ENCODE measurements at places on chromosomes 5 and 9.

DNA sequence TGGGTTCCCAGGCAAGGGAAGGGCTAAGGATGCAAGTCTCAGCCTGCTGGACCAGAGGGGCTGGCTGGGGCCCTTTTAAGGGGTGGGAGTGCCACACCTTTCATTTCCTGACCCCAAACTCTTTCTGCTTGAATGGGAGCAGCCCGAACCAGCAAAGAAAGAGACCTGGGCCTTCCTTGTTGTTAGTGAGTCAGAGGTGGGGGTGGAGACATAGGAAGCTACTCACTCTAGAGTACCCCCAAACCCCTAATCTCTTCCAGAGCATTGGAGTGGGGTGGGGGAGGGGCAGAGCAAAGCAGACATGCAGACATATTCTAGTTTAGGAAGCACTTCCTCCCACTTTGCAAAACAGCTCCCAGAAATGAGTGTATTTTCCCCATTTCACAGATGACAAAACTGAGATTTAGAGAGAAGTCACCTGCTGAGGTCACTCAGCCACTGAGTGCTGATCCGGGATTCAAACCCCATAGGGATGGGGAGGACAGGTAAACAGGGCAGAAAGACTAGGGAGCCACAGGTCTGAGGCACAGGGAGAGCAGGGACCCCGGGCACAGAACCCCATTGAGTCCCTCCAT is 6.0 kb upstream of the AQP3 start:
- DNase-seq, result no peak

DNA sequence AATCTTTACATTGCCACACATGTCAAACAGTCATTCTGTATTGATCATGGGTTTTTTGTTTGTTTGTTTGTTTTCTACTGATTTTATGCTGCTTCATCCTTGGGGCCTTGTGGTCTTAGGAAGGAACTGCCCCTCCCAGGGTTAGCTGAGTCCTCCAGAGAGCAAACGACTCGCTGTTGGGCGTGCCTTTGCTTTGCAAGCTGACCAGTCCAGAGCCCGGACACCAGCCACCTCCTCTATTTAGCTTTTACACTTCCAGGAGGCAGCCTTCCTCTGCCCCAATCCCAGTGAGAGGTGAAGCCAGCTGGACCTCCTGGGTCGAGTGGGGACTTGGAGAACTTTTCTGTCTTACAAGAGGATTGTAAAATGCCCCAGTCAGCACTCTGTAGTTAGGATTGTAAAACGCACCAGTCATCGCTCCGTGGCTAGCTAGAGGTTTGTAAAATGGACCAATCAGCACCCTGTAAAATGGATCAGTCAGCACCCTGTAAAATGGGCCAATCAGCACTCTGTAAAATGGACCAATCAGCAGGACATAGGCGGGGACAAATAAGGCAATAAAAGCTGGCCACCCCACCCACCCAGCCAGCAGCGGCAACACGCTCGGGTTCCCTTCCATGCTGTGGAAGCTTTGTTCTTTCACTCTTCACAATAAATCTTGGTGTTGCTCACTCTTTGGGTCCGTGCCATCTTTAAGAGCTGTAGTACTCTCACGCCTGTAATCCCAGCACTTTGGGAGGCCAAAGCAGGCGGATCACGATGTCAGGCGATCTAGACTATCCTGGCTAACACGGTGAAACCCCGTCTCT is 154.4 kb downstream of the ERCC6L2 start:
- DNase-seq, result no peak

GRCh38 chr5:143484601-143485000 is 81.1 kb upstream of the NR3C1 start:
- DNase-seq, result no peak

DNA sequence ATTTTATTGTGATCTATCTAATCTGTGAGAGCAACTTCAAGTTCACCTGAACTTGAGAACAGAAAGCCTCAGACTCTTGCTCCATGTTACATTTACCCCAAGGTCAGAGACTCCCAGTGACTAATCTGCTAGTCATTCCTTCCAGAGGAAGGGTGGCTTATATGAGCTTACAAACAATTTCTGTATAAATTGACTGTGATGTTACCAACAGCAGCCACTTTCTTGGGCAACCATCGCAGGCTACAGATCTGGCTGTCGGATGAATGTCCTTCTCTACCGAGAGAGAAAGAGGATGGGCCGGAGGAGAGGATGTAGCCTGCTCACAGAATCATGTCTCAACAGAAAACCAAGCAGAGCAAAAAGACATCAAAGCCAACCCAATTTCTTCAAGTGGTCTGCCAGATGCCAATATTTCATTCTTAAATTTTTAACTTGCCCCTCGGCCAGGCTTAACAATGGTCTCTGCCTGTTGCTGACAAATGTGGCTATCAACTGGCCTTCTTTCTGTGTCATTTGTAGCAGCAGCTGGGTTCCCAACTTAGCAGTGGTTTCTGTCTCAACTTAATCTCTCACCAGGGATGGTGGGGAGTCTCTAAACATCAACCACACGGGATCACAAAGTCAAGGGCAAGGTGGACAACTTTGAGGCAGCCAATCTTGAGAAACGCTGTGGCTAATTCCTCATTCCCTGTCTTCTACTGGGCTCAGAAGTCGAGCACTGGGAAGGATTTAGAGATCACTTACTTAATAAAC is 81.3 kb downstream of the RAPGEF1 start:
- no peak for DNase-seq

GRCh38 chr5:180990882-180991242 is 2.2 kb downstream of the BTNL3 start:
- no peak for DNase-seq

DNA sequence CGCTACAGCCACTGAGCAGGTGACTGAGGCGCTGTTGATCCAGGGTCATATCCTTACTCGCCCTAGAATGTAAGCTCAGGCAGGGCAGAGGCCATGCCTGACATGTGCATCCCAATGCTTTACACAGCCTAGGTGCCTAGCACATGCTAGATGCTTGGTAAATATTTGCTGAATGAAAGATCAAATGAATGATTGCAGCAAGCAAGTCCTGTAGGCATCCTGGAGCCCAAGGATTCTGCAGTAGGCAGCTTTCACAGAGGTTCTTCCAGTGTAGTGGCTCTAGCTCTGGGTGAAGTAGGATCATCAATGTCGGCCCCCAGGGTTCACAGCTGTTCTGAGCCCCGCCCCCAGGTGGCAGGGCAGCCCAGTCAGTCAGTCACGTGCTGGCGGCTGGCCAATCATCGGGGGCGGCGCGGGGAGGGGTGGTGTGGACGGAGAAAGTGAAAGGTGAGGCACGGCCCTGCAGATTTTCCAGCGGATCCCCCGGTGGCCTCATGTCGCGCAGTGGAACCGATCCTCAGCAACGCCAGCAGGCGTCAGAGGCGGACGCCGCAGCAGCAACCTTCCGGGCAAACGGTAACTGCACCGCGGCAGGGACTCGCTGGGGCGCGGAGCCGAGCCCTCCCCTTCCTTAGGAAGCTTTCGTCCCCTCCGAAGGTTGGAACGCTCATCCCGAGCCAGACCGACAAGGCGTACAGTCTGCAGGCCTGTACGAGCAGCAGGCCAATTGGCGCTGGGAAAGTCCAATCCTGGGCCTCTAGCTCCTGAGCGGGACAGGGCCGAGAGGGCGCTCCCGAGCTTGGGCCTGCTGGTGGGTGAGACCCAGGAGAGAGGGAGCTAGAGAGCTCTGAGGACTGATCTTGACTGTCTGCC is at the start of gene GALT:
Gene GALT (plus strand): TSS at position 465 of the 873 bp plus-strand sequence. CDS start 30 bp downstream, at position 495.
- DNase-seq, result peak; percentile 83

DNA sequence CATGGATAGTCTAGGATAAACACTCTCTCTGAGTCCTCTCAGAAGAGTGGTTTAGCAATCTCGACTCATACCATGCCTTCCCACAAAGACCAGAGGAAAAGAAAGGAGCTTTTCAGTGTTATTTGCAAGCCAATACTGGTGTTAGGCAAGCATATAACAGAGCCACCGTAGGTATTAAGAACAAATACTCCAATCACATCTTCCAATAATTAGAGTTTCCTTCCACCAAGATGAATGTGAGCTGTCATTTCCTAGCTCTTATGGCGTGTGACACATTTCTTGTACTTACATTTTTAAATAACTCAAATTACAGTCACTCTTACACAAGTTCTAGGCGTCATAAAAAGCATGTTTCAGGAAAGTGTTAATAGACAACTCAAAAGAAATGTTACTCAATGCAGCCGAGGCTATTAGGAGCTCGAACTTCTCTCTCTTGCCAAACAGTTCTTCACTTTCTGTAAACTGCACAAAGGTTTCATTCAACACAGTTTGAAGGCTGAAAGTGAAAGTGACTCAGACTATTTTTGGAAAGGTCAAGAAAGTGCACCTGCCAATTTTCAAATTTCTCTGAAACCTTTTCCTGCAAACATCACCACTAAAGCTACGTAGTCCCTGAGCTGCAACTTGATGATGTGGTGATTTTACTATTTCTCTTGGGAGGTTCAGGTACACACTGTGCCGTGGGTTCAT is 153.8 kb downstream of the AUH start:
- DNase-seq, result no peak

GRCh38 chr5:149210225-149210624 is 61.4 kb upstream of the AFAP1L1 start:
- DNase-seq, result no peak

DNA sequence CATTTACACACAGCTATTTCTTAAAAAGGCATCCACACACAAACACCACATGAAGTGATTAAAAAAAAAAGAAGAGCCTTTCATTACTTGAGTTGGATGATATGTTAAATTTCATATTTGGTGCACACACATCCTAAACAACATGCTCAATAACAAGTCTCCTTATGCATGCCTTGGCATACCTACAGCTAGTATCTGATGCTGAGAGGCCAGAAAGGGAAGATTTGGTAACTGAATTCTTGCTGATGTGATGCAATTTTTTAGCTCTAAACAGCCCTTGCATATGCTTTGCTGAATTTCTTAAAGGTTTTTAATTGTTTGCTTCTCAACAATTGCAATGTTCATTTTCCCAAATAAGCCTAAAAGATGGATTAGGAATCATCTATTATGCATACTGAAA is 338.8 kb downstream of the ARL15 start:
- no peak for DNase-seq

GRCh38 chr5:116378007-116378776 is 196.4 kb downstream of the SEMA6A start:
- DNase-seq, result peak; percentile 84

DNA sequence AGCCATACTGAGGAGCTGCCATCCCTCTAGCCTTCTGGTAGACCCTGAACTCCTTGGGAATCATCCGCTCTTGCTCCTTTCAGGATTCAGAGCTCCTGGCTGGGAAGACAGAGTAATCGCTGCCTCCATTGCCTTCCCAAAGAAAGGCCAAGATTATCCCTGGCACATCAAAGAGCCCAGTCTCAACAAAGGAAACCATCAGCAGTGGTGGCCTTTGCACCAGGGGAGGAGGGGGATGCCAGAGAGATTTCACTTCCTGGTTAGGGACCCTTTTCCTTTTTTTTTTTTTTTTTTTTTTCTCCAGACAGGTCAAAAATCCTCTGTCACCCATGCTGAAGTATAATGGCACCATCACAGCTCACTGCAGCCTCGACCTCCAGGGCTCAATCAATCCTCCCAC is 16.0 kb upstream of the ERGIC1 start:
- no peak for DNase-seq

DNA sequence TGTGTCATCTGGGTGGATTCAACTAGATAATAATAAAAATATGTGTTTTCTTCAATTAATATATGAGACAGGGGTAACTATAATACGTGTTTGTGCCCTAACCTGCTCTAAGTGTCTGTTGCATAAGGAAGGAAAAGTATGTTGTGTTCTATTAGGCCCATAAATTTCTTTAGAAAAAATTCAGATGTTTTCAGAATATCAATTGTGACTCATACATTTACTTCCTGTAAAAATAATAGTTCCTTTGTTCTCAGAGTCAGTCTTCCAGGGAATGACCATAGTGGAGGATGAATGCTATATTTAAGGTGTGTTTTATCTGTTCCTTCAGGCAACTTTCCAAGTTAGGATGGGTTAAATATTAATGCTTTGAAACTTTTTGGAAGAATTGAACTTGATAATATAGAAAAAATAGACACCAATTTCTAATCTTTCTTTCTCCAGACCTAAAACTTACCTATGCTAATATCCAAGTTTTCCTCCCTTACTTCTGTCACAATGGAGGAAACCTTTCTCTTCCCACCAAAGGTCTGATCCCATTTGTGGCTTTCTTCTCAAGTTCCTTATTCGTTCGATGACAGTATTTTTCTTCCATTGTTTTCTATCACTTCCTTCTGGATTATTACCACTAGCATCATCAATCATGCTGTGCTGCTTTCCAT is 49.9 kb downstream of the ISL1 start:
- no peak for DNase-seq

- DNase-seq, result peak; percentile 71
These were observed 214.8 kb downstream of the PAX5 start for GRCh38 chr9:36818965-36819870.

- DNase-seq, result no peak
These were observed 184.9 kb upstream of the IL12B start for GRCh38 chr5:159515197-159515596.

GRCh38 chr5:5105531-5105930 is 34.6 kb upstream of the ADAMTS16 start:
- DNase-seq, result no peak

- DNase-seq, result peak; percentile 65
These were observed 717 bp upstream of the IQGAP2 start for GRCh38 chr5:76402251-76402885.

DNA sequence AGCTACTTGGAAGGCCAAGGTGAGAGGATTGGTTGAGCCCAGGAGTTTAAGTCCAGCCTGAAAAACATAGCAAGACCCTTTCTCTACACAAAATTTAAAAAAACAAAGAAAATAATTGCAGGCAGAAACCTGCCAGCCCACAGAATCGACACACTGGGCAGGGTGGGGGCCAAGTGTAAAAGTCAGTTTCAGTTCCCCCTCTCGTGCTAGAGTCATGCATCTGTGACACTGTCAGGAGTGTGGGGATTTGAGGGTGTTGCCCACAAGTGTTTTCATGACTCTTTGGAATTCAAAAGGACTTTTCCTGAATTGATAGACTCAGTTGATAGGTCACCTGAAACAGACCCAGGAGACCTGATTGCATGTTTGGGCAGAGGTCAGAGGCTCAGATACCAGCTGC is 47.6 kb downstream of the PRRC2B start:
- no peak for DNase-seq

GRCh38 chr9:123093141-123093540 is 59.7 kb downstream of the GPR21 start:
- DNase-seq, result no peak

DNA sequence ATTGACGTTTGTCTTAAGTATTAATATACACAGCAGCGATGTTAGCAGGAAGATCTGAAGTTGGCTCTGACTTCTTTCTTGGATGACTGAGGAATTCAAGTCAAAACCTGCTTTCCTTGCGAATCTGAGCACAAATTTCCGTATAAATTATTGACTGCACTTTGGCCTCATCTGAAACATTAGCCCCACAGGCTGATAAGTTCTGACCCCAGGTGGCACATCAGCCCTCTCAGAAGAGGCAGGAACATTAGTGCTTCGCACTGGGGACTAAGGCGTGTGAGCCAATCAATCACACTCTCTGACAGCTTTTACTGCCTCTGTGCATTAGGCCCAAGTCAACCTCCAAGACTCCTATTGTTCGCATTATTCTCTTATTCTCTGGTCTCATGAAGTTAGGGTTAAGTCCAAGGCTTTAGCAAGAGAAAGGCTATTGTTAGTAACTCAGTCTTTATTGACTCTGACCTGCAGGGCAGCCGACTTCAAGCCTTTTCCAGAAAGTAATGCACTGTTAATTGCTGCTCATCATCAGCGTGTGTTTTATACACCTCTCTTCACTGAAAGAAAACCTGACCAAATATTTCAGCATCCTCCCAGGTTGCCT is 84.2 kb downstream of the ZNF608 start:
- no peak for DNase-seq
